ENCODE measurements at places on chromosomes 6 and 20. TPM values are rescaled to one million over a fixed set of nuclear protein-coding genes. Genes with fewer than 3 reads are reported as not detected.
A peak's percentile ranks its signal among the peaks of the same experiment; 100 is the strongest.

GRCh38 chr20:12051206-12052163, 133.8 kb downstream of the BTBD3 start:
- peak; percentile 25 for ATAC-seq

The SNAI1 gene
- 1.4 TPM for total RNA-seq

GRCh38 chr6:11702500-11703130, 76.0 kb downstream of the ADTRP start:
- ATAC-seq = no peak

DNA sequence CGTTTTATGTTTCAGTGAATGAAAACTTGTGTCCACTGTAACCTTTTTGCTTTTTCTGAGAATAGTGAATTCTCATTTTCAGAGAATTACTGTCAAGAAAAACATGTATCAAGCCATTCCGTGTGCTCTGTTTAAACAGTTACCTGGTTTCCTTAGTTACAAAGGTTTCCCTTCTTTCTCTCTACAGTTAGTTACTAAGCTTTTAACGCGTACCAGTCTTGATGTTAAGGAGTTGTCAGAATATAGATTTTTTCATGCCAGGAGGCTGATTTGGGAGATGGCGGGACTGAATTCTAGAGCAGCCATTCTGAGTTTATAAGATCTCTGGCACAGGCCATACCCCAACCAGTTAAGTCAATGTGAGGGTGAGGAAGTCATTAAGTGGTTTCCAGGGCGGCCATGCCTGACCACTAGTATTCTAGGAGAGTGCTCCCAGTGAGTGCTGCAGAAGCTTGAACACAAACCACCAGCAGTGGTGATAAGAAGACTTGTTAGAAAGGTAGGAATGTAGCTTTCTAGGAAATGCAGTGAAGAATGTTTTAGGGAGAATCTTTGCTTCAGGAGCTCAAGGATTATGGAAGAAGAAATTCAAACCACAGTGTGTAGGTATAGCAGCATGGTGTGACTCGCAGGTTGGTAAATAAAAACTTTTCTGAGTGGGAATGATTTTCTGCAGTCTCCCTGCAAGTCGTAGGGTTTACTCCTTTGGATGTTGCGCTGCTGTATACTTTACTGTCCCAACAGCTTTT, 112.9 kb downstream of the JARID2 start:
- no peak for ATAC-seq

GRCh38 chr20:46215913-46216707, 92.2 kb downstream of the CDH22 start:
- ATAC-seq = no peak

DNA sequence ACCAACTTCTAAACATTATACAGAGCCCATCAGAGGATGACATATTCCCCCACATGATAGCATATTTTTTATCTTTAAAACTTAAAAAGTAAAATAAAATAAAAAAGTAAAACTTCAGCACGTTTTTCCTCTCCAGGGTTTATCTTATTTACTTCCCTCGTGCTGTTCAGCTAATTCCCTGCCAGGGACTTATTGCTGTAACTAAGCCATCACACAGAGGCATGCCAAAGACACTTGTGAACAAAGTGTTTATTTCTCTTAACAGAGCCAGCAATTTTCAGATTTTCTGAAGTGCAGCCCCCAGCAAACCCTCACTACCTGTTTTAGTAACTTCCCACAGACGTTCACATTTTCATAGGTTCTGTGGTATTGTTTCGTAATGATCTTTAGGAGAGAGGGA, 293.8 kb downstream of the ZNF217 start:
- no peak for ATAC-seq

- ATAC-seq = no peak
These were observed 39.7 kb downstream of the TRAM2 start for GRCh38 chr6:52537001-52537753.

DNA sequence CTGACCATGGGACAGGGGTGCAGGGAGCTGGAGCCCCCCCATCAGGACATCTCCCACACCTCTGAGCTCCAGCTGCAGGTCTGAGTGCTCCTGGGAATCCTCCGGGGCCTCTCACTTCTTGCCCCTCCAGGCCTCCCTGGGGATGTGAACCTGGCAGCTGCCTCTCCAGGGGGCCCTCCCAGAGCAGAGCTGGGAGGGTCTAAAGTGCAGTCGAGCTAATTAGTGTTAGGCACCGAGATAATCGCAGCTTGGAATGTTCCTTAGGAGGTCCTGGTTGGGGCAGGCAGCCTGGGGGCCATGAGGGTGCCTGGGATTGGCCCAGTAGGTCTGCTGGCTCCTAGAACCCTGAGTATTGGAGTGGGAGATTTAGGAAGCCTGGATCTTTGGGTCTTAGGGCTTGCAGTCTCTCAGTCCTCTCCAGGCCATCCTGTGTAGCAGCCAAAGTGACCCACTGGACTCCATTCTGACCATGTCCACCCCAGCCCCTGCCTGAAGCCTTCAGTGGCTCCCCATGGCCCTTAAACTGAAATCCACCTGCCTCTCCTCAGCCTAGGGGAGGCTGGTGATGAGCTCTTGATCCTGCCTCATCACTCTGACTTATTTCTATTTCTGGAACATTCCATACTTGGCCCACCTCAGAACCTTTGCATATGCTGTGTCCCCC, 26.0 kb downstream of the CEBPB start:
- no peak for ATAC-seq

The ERMARD gene
- total RNA-seq = 17.0 TPM

The DACT2 gene
- total RNA-seq = 0.54 TPM

- ATAC-seq = no peak
These were observed 12.9 kb downstream of the SOD2 start for GRCh38 chr6:159680104-159680503.

The TLDC2 gene
- total RNA-seq = 3.7 TPM

Data from gastroesophageal sphincter (tissue), 4 donors.